ENCODE measurements at places on chromosomes 2 and 18.

DNA sequence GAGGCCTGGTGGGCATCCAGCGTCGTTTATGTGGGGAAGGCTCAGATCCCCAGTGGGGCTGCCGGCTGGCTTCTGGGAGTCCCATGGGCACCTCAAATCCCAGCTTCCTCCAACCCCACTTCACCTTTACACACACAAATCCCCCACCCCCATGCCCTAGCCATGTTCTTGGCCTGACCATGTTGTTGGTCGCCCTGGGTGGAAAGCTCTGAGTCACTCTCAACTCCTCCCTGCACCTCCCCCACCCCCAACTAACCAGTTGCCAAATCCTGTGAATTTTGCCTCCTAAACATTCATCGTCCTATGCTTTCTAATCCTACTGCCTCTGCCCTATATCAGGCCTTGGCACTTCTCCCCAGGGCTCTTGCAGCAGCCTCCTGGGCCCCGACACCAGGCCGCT, 6.4 kb downstream of the TNS1 start:
- no peak for DNase-seq

DNA sequence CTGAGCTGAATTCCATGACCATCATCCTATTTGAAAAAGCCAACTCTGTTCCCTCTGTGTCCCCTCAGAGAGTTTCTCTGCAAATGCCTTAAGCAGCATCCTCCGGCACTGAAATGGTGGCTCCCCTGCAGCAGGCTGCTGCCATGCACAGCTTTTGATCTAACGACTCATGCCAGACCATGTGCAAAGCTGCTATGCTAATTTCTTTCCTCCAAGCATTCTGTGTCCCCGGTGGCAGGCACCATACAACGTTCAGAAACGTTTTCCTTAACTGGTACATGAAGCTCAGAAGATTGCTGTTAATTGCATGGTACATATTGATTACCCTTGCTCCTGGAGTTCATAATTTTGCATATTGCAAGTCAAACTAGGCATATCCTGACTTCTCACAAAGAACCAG, 336.8 kb downstream of the RBM43 start:
- DNase-seq = no peak

DNA sequence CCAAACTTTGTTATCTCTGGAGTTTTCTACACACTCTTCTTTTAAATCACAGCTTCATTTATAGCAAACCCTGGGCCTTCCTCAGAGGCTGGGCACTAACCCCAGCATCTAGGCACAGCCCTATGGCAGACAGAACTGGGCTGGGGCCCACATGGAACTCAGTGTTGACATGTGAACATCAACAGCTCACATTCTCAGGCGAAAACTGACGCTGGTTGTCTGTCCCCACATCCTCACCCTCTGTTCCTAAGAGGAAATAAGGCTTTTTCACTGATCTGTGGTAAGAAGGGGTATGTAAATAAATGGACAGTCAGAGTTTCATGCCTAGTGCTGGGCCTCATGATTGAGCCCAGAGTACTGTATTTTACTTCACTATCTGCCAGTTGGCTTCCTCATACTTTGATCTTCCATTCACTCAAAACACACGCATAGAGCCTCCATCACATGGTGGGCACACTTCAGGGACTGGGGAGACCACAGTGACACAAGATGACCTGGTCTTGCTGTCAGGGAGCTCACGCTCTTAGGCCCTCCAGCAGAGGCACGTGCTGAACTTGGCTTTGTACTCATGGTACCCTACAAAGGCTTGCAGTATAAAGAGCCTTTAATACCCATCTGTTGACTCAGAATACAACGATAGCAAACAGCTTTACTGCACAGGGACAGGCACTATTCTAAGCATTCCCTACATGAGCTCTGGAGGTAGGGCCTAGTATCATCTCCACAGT, 43.0 kb downstream of the EFEMP1 start:
- DNase-seq = no peak

- peak; percentile 25 for DNase-seq
Measured at GRCh38 chr2:217685255-217685605, 317.6 kb downstream of the TNS1 start.

- no peak for DNase-seq
Measured at GRCh38 chr2:238631491-238632180, 204.9 kb downstream of the ASB1 start.

- no peak for DNase-seq
Measured at GRCh38 chr2:37623406-37623805, 48.0 kb downstream of the CDC42EP3 start.

DNA sequence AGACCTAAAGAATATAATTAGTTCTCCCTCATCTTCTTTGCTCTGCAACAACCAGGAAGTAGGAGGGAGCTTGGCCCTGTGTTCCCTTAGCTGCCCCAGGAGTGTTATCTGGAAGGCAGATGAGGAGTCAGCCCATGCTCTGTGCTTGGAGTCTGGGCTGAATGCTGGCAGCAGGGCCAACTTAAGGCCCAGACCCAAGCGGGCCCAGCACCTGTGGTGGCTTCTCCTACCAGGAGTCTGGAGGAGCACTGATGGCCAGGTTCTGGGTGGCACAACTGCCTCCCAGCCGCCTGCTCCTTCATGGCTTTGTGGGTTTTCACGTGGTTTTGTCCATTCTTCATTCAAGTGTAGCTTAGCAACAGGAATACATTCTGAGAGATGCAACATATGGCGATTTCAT, 1910.7 kb upstream of the LRRTM1 start:
- DNase-seq = no peak

DNA sequence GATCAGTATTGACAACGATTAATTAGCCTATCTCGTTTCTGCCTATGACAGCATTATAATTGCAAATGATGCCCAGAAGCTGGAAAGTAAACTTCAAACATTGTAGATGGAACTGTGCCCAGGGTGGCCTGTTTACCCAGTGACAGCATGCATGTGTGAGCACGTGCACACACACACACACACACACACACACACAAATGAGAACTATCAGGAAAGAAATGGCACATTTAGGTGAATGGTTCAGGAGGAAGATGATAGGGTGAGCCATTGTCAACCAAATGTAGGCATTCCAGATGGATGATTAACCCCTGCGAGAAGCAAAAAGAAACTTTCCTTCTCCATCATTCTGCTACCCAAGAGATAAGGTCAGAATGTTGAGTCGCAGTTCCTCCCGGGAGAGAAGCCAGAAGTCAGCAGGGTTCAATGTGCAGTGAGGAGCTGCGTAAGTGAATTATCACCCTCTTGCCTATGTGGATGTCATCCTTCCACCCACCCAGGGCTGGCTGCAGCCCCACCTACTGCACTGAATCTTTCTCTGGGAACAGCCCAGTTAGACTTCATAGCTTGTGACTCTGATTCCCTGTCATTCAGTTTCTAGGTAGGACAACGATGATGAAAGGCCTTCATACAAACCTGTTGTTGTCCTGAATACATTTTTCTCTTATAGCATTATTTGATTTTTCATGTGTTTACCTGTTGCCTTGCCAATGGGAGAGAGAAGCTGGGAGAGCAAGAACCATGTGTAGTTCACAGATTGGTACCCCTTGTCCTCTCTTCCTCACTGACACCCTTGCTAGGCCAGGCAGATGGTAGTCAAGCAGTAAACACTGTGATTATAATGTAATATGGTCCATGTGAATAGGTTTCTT, 3.5 kb upstream of the APOB start:
- DNase-seq = no peak

GRCh38 chr18:53906681-53907080, 317.8 kb downstream of the MBD2 start:
- no peak for DNase-seq
